Activated CD4-positive, alpha-beta T cell treated with anti-CD3 and anti-CD28 coated beads, Interleukin-2, amount 10 ng/mL, durations not matched to agents 7 days and 5 days (primary cell): ENCODE measurements at places on chromosomes 12 and 14.

DNA sequence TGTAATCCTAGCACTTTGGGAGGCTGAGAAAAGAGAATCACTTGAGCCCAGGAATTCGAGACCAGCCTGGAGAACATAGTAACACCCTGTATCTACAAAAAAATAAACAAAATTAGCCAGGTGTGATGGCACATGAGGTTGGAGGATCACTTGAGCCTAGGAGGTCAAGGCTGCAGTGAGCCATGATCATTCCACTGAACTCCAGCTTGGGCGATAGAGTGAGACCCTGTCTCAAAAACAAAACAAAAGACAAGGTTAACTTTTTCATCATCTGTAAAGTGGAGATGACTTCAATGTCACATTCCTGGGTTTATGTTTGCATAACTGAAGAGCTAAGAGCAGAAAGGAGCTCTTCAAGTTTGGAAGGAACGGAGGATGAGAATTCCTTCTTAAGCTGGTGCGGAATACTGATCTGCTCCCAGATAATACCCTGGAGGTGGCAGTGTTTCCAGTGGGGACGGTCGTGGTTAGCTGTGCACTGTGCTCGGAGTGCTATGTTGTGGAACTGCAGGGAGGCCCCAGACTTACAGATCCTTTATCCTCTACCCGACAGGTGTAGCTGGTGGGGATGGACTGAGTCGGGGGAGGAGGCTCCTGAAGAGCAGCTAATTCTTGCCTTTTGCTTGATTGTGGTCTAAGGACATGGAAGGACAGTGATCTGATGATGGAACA lies 22.5 kb upstream of the BICD1 start:
- DNase-seq, result no peak
- no peak overlapping the region for H3K27ac ChIP-seq
- no peak overlapping the region for H3K4me3 ChIP-seq
- H3K27me3 ChIP-seq, result no peaks in the 10 kb centered on the region
- H3K4me1 ChIP-seq, result no peaks in the 10 kb centered on the region

DNA sequence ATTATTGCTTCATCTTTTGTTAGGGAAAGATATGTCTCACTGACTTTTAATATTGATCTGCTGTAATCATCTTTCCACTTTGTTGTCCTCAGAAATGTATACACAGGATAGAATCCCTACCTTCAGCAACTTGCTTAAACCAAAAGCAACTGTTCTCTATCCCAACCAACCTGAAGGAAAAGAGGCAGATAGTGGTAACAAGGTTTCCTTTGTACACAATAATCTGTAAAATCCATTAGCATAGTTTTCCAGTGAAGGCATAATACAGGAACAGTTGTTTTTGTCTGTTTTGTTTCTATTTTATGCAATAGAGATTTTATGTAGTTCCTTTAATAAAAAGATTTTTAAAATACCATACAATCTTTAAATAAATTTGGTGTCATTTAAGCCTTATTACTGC lies 170.5 kb downstream of the PIK3C2G start:
- no peaks in the 10 kb centered on the region for H3K36me3 ChIP-seq
- no peak for DNase-seq
- H3K4me1 ChIP-seq, result no peaks in the 10 kb centered on the region
- no peak overlapping the region for H3K27ac ChIP-seq
- H3K27me3 ChIP-seq, result no peaks in the 10 kb centered on the region

DNA sequence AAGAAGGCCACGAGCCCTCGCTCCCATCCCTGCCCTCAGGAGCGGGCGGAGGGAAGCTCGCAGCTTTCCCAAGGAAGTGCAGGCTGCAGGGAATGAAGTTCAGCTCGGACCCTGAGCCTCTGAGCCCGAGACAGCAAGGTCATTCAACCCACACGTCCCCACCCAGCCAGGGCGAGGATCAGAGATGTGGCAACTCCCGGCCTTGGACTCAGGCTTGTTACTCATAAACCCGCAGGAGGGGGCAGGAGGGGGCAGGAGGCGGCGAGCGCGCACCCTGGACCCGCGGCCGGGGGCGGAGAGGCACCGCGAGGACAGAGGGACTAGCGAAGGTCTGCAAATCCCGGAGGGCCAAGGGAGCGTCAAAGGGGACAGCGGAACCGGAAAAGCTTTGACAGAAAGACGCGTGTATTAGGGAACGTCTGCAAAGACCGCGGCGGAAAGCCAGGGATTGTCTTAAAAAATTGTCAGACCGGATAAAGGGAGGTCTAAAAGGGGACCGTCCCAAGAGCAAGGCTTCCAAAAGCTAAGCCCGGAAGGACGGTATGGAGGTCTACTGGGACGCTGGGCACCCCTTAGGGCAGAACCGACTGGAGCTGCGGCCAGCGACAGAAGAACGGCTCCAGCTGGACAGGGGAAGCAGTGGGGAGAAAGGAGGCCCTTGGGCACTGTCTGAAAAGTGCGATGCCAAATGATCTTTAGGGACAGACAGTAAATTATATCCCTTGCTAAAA lies 611 bp upstream of the DCAF11 start:
- peaks cover 53% of the 10 kb centered on the region for H3K4me1 ChIP-seq
- no peaks in the 10 kb centered on the region for H3K27me3 ChIP-seq
- peak; percentile 89 for DNase-seq
- H3K4me3 ChIP-seq, result peak overlapping the region; percentile 100

GRCh38 chr12:64733857-64734256 lies 25.3 kb downstream of the GNS start:
- H3K36me3 ChIP-seq, result peaks cover 49% of the 10 kb centered on the region
- no peak for DNase-seq
- H3K4me1 ChIP-seq, result peaks cover 41% of the 10 kb centered on the region
- H3K27me3 ChIP-seq, result no peaks in the 10 kb centered on the region
- H3K4me3 ChIP-seq, result no peak overlapping the region

GRCh38 chr14:68337279-68337678 lies 455.6 kb downstream of the ZFP36L1 start:
- no peak for DNase-seq
- H3K27me3 ChIP-seq, result no peaks in the 10 kb centered on the region
- no peak overlapping the region for H3K27ac ChIP-seq
- H3K4me1 ChIP-seq, result peaks cover 19% of the 10 kb centered on the region
- H3K36me3 ChIP-seq, result peaks cover 2% of the 10 kb centered on the region

DNA sequence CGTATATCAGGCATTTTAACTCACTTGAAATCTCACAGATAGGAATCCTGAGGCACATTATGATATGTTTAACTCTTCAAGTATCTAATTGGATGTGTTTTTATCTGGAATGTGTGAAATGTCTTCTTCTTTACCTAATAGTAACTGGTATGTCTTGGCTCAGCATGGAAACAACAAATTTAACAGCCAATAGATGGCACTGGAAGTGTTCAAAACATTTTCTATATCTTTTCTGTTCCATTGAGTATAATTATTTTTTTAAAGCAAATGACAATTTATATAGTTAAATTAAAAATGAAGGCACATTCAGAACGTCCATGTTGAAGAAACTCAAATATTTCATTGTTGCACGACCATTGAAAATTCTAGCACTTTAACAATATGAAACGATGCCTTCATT lies 164.6 kb upstream of the SLC16A7 start:
- H3K36me3 ChIP-seq, result no peaks in the 10 kb centered on the region
- H3K27me3 ChIP-seq, result no peaks in the 10 kb centered on the region
- DNase-seq, result no peak
- no peaks in the 10 kb centered on the region for H3K4me1 ChIP-seq
- no peak overlapping the region for H3K27ac ChIP-seq

GRCh38 chr14:24178399-24179178 lies 6.7 kb downstream of the REC8 start:
- H3K27ac ChIP-seq, result no peak overlapping the region
- no peaks in the 10 kb centered on the region for H3K27me3 ChIP-seq
- no peak for DNase-seq
- H3K4me1 ChIP-seq, result peaks cover 14% of the 10 kb centered on the region
- H3K4me3 ChIP-seq, result no peak overlapping the region

GRCh38 chr12:9925705-9926393 lies 6.3 kb downstream of the CLEC2A start:
- H3K4me3 ChIP-seq, result peak overlapping the region; percentile 43
- peaks cover 14% of the 10 kb centered on the region for H3K27me3 ChIP-seq
- peaks cover 10% of the 10 kb centered on the region for H3K36me3 ChIP-seq
- peak; percentile 29 for DNase-seq
- H3K4me1 ChIP-seq, result peaks cover 35% of the 10 kb centered on the region

DNA sequence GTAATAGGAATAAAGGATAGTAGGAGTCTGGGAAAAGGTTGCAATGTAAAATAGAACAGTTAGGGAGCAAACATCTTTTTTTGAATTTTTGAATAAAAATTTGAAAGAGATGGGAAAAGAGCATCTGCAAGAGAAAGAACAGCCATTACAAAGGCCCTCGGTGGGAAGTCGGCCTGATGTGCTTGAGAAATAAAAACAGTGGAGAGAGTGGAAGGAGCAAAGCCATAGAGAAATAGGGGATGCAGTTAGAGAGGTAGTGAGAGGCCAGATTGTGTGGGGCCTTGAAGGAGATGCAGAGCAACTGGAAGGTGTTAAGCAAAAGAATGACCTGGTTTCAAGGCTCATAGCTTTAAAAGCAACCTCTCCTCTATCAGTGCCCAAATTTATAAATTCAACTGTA lies 409.8 kb downstream of the RERGL start:
- no peak overlapping the region for H3K4me3 ChIP-seq
- no peak for DNase-seq
- H3K36me3 ChIP-seq, result no peaks in the 10 kb centered on the region
- H3K27me3 ChIP-seq, result no peaks in the 10 kb centered on the region
- no peaks in the 10 kb centered on the region for H3K4me1 ChIP-seq

DNA sequence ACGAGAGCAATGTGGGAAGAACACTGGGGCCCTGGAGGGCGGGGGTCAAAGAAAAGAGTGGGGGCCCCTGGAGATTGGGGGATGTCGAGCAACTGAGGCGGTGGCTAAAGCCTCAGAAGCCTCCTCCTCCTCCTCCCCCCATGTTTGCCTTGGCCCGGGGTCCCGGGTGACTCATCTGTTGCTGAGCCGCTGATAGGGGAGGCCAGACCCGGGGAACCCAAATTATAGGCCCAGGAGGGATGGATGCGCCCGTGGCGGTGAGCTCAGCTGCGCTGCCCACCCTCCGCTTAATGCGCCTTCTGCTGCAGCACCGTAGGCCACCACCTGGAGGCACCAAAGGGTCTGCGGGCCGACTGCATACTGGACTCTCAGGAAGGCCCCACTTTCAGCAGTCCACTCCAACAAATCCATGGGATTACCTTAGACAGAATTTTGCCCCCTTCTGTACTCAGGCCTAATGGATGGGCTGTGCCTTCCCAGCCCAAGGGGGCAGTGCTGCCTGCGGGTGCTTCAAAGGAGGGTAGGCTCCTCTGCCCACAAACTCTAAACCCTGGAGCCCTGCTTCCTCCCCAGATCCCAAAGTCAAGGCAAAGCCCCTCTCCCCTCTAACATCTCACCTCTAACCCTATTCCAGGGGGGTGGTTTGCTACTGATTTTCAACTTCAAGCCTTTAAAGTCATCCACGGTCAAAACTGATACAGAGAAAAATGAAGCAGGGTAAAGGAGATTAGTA lies 2.6 kb upstream of the WNT10B start:
- peaks cover 91% of the 10 kb centered on the region for H3K27me3 ChIP-seq
- peaks cover 33% of the 10 kb centered on the region for H3K4me1 ChIP-seq
- no peak overlapping the region for H3K4me3 ChIP-seq
- no peak overlapping the region for H3K27ac ChIP-seq
- peak; percentile 47 for DNase-seq

GRCh38 chr14:58771016-58771415 lies 133.3 kb downstream of the DACT1 start:
- no peaks in the 10 kb centered on the region for H3K36me3 ChIP-seq
- no peak overlapping the region for H3K4me3 ChIP-seq
- H3K27me3 ChIP-seq, result no peaks in the 10 kb centered on the region
- H3K27ac ChIP-seq, result no peak overlapping the region
- H3K4me1 ChIP-seq, result no peaks in the 10 kb centered on the region
- no peak for DNase-seq

GRCh38 chr12:124458992-124459851 lies 108.2 kb downstream of the NCOR2 start:
- peaks cover 47% of the 10 kb centered on the region for H3K4me1 ChIP-seq
- no peak for DNase-seq

DNA sequence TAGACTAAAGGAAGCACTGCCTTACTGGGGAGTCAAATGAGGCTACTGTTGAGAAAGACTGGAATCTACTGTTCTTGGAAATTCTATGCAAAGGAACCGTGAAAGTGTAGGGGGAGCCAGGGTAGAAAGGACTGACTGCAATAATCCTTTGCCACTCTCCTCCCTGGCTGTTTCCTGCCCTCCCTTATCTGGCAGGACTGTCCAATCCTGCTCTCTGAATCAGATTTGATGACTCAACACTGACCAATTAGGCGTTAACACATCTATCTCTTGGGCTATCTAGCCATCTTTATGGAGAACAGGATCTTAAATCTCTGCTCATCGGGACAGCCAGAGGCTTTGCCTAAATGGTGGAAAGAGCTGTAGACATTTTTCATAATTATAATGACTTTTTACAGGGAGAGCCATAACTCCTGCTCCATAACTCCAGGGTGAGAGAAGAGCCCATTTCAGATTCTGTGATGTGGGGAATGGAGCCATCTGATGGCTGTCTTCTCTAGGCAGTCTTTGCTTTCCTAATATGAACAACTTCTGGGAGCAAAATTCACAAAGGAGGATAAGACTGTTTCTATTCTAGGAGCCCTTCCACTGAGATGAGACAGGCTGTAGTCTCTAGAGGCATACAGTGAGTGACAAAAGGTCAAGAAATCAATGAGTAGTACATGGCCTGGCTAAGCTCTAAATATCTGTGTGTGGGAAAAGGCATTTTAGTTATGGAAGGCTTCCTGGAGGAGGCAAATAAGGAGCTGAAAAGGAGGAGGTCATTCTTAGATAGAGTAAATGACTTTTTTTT lies 68.9 kb upstream of the CISTR start:
- H3K36me3 ChIP-seq, result no peaks in the 10 kb centered on the region
- DNase-seq, result no peak
- H3K27me3 ChIP-seq, result peaks cover 54% of the 10 kb centered on the region
- H3K4me1 ChIP-seq, result no peaks in the 10 kb centered on the region

DNA sequence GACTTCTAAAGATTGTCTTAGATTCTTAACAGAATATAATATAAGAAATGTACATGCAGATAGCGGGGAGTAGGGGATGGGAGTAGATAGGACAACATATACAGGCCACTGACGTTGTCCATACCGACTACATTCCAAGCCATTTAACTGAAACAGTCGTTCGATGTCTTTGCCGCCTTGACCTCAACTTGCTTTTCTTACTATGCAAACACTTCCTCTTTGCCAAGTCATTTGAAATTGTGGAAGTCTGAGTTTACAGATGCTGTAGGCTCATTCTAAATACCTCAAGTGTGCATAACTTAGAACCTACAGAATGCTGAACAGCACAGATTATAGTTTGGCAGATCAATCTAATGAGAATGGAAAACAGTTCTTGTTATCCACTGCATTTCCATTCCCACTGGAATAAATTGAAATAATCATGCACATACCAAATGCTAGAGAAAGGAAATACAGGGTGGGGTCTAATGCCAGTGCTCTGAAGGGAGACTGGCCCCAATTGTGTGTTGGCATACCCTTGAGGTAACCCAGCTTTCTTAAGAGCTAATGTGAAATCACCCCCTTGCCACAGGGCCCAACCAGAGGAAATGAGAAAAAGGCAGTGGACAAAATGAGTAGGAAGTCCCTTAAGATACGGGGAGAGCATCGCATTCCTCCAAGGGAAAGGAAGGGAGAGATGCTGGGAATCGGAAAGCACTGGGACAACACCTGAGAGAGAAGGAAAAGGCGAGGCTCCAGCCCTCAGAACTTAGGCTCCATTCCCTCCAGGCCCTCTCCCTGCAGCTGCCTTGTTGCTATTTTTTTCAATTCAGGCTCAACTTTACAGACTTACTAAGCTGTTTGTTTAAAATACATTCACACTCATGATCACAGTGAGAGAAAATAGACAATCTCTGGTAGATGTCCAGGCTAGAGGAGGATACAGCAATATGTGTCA lies 380.9 kb upstream of the TMTC1 start:
- DNase-seq, result no peak
- no peak overlapping the region for H3K27ac ChIP-seq
- H3K36me3 ChIP-seq, result no peaks in the 10 kb centered on the region
- H3K4me1 ChIP-seq, result no peaks in the 10 kb centered on the region
- no peaks in the 10 kb centered on the region for H3K27me3 ChIP-seq
